ENCODE measurements at places on chromosomes 4 and X.

DNA sequence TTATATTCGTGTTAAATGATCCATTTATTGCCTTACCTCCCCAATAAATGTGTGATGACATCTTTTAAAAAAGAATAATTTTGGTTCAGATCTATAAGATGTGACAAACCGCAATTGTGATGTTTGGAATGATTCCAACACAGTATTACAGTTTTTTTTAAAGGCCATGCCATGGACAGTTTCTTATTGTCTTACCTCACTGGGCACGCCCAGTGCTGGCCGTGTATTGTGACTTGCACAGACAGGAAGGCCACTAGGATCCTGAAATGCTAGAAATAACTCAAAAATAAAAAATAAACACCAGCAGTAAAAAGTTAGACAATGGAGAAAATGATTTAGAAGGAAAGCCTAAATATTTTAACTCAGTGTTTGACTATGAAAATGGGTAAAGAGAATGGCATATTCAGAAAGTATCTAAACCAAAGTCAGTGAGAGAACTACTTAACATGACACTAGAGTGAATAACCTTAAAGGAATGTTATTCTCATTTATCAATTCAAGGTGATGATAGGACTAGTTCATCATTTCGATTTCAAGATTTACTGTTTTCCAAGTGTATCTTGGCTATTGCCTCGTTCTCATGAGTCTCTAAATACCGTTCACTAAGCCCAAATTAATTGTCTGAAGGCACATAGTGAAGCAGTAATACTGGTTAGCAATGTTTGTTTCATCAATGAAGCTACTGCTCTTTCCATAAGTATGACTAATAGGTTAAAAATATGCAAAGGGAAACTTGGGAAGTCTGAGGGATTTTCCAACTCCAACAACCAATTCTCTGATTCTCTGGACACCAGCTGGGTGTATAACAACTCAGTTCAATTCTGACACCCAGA, 46.1 kb upstream of the VEGFC start:
- DNase-seq, result no peak

DNA sequence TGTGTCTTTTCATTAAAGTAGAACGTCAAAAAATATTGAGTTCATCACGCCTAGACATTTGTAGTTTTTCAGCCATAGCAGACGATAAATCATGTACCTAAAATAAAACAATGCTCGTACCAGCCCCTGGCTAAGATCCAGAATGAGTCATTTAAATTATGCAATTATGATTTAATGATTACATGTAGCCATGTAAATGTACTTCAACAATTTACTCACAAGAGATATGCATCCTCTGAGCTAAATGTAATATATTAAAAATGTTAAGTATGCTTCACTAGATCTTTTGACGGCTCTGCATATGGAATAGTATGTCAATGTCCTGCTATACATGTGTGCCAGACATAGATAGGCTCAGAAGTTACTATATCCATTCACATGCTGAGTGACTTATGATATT, 1077.8 kb downstream of the ARAP2 start:
- no peak for DNase-seq

DNA sequence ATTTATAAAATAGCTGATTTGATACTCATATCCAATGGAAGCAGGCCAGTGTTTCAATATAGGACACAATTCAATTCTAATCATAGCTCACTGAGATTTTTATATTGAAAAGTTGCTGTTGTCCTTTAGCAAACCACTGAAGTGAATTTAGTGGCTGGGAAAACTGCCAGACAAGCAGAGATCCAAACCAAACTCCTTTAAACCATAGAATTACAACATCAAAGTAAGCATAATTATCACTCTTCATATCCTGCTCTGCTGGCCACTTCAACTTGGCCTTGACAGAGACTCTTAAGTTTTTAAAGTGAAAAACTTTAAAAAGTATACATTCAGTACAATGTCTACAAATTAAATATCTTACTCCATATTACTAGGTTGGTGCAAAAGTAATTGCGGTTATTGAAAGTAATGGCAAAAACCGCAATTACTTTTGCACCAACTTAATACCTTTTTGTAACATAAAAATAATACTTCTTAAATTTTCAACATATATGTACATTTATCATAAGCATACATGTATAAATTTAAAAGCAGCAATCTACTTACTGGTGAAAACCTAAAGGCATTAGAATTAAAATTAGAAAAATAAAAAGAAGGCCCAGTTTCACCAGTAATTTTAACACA, 433.0 kb downstream of the PCDH10 start:
- DNase-seq, result no peak

DNA sequence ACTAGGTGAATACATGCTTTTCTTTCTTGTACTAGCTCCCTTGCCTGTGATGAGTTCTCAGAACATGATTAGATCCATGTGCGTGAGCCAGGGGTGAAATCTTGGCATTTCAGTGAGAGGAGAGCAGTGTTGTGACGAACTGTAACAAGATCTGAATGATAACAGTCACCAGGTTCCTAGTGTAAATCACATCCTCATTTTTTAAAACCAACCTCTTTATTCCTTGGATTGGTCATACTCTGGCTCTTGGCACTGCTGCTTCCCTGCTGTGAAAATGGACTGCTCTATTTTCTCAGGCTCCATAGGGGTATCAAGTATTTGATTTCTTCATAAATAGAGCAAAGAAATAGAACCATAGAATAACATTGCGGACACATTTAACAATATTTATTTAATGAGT, 206.3 kb downstream of the SLC4A4 start:
- no peak for DNase-seq

Data from germinal center (tissue), 1 donor.